ENCODE measurements at places on chromosomes 3 and 15.
A peak's percentile ranks its signal among the peaks of the same experiment; 100 is the strongest.

DNA sequence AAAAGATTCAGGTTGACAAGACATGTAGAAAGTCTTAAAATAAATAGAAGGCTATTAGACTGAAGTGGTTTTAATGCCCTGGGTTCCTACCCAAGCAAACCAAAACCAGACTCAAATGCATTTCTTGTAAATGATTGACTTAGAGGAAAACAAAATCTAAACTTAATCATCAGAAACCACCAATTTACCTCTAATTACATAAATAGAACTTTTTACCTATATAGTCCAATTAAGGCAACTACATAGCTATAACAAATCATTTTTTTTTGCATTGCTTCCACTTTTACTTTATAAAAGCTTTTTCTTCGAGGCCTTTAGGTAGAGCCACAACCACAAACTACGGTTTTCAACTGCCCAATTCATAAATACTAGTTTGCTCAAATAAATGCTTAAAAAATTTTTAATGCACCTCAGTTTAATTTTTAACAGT is 231.3 kb upstream of the ARHGEF26 start:
- DNase-seq: no peak

DNA sequence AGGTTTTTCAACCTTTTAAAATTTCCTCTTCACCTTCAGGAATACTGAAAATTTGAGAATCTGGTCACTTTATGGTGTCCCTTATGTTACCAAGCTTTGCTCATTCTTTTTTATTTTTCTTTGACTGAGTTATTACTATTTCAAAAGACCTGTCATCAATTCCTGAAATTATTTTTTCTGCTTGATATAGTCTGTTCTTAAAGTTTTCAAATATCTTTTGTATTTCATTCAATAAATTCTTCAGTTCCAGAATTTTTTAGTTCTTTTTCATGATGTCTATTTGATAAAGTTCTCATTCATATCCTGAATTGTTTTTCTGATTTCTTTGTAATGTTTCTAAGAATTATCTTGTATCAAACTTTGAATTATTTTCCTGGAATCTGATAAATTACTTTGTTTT is 63.9 kb downstream of the UQCC5 start:
- DNase-seq: no peak

DNA sequence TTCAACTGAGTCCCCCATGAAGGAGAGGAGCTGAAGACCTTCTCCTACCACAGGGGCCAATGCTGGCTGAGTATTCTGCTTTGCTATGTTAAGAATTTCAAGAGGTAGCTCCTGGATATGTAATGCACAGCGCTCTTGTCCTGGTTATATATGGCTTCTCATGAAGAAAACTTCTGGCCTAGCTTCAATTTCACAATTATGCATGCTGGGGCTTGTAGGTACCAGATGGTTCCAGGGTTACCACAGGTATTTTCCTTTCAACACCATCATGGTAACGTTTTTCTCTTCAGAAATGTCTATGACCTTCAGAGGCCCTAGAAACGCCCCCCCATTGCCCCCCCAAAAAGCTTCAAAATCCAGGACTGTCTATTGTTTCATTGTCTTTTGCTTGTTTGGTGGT is 311.7 kb upstream of the ICE2 start:
- DNase-seq: no peak

DNA sequence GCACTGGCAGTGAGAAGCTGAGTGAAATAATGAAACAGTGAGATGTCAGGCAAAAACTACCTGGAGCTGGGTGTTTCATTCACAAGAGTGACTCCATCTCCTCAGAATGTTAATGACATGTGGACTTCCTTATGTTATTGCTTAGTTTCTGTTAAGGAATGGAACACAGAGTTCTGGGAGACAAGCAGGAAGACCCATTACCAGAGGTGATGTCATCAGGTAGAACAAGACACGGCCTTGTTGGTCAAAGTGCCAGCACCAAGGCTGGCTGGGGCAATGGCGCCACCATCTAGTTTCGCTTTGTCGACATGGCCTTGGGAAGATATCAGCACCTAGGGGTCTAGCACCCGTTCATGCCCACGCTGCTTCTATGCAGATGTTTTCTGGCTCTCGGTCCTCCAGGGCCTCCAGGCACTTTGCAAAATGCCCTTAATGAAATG is 252.2 kb downstream of the FAM43A start:
- DNase-seq: no peak

- DNase-seq: no peak
Observed at GRCh38 chr15:73273181-73274002, 95.4 kb downstream of the HCN4 start.

GRCh38 chr3:125059488-125060245 is 3.9 kb upstream of the HEG1 start:
- no peak for DNase-seq

- DNase-seq: no peak
Observed at GRCh38 chr3:177752831-177753230, 555.5 kb upstream of the TBL1XR1 start.

DNA sequence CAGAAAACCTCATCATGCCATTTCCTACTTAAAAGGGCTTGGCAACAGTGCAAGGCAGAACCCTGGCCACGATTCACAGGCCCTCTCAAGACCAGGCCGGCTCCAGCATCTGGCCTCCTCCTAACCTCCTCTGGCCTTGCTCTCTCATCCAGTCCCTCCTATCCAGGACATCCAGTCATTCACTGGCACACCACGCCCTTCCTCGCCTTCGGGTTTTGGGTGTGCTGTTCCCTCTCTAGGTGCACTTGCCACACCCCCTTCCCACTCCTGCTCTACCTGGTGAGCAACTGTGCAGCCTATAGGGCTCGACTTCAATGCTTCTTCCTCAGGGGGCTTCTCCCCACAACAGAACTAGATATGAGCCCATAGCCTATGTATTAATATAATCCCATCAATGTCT is 317.1 kb downstream of the ARRDC4 start:
- DNase-seq: no peak

- no peak for DNase-seq
Observed at GRCh38 chr3:160498202-160498601, 48.6 kb upstream of the TRIM59 start.

GRCh38 chr3:116155841-116156240 is 289.4 kb downstream of the LSAMP start:
- DNase-seq: no peak

- no peak for DNase-seq
Observed at GRCh38 chr3:114809668-114810413, 337.2 kb downstream of the ZBTB20 start.

DNA sequence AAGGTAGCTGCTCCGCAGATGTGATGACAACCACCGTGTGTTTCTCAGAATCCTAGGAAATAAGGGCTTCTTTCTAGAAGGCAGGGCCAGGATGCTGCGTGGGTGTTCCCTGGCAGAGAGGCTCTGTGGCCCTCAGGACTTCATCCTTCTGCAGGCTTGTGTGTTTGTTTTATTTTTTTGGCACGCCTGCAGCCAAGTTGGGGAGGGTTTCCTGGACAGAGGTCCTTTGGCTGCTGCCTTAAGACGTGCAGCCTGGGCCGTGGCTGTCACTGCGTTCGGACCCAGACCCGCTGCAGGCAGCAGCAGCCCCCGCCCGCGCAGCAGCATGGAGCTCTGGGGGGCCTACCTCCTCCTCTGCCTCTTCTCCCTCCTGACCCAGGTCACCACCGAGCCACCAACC is at the start of gene CLEC3B:
Gene CLEC3B, plus strand, starts transcription at position 266 of the 400 bp plus-strand sequence. Its CDS starts 60 bp downstream, at position 326.
- DNase-seq: peak; percentile 83

DNA sequence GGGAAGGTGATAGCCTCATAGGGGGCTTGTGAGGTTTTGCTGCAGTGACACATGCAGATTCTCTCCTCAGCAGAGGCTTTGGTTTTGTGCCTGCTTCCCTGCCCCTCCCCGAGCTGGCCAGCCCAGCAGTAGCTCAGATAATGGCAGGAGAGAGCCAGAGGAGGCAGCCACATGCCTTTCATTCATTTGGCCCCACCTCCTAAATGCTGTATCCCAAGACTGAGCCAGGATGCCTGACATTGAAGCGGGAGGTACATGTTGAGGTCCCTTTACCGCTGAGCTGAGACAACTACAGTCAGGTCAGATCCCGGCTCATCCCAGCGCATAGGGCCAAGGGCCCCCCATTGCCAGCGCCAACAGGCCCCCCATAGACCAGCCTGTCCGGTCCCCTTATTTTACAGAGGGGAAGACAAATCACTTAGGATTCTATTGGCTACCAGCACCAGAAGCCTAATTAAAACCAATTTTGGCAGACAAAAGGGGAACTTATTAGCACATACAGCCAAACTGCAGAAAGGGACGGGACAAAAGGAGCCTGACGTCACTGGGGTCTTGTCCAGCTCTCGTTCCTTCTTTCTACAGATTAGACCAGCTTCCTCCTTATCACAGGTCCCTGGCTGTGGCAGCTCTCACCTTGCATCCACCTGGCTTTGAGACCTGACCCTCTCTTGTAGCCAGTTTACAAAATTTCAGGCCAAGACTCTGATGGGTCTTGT is 12.1 kb upstream of the POLG start:
- no peak for DNase-seq

DNA sequence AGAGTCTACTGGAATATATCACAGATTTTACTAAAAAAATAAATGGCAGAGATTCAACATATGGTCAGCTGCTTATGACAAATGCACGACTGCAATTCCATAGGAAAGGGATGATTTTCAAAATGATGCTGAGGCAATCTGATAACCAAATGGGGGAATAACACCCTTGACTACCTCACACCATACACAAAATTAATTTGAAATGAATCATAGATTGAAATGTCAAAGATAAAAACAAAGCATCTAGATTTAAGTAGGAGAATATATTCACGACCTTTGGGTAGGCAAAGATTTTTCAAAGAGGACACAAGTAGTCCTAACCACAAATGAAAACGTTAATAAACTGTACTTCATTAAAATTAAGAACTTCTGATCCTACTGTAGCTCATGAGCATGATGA is 11.2 kb downstream of the SENP7 start:
- no peak for DNase-seq

GRCh38 chr3:177459401-177459800 is 262.1 kb upstream of the TBL1XR1 start:
- no peak for DNase-seq

- DNase-seq: no peak
Observed at GRCh38 chr15:28991236-28992171, 105.7 kb downstream of the APBA2 start.

- no peak for DNase-seq
Observed at GRCh38 chr3:50474717-50475116, 28.7 kb downstream of the CACNA2D2 start.

GRCh38 chr15:70376031-70376928 is 278.6 kb upstream of the TLE3 start:
- DNase-seq: no peak

DNA sequence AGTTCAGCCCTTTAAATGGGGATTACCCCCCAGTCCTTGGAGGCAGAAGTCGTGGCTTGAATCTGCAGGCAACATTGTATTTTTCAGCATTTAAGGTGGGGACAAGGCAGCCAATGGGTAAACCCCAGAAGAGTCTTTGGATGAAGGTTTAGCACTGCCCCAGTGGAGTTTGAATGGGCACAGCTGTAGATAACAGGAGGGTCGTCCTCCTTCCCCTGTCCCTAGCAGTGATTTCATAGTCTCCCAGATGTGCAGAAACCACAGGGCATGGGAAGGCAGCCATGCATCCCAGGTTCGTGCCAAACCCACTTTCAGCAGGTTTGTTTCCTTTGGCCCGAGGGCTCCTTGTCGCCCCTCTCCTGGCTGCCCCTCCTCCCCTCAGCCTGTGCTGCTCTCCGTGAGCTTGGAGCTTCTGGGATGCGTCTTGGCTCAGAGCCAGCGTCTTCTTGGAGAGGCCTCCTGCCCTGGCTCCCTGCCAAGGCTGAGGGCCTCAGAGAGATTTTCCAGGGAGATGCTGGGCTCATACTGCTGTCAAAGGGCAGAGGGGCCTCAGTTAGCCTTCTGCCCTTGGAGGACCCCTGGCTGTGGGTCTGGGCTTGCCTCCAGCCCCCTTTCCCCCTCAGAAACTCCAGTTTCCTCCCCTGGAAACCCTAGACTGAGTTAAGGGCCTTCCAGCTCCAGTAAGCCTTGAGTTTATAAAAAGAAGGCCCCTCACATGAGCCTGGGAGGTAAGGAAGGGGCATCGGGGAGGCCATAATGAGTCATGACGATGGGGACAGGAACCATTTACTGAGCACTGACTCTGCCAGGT is 48.9 kb upstream of the POLG start:
- peak; percentile 60 for DNase-seq

GRCh38 chr15:66849393-66849745 is 147.3 kb downstream of the SMAD6 start:
- no peak for DNase-seq

- peak; percentile 67 for DNase-seq
Observed at GRCh38 chr3:39291903-39292329, 12.1 kb upstream of the CX3CR1 start.

DNA sequence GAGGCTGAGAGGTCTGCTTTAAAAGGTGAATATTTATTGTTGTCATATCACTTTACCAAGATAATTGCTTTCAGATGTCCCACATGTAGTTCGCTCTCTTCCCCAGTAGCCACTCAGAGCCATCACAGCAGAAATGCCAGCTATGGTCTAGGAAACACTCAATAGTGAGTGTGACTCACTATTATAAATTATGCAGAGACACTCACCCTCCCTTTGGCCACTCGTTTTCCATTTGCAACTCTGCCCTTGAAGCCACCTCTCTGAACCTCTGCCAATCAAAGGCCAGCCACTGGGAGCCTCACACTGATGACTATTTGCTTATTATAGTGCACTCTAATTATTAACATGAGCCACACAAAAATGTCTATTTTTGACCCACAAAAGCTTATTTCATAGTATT is 328.1 kb upstream of the ATP10A start:
- DNase-seq: no peak

DNA sequence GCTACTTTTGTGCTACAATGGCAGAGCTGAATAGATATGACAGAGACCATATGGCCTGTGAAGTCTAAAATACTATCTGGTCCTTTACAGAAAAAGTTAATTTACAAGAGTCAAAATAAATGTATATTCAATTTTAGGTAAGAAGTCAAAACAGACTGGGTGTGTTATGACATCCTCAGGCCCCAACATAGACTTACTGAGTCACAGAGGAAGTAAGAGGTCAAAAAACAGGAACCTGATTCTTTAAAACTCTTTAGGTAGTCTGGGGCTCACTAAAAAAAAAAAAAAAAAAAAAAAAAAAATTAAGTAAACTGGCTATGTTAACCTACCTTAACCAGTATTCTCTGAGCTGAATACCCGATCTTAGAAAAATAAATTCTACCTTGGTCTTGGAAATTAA is 13.1 kb downstream of the DNAAF4 start:
- DNase-seq: no peak

DNA sequence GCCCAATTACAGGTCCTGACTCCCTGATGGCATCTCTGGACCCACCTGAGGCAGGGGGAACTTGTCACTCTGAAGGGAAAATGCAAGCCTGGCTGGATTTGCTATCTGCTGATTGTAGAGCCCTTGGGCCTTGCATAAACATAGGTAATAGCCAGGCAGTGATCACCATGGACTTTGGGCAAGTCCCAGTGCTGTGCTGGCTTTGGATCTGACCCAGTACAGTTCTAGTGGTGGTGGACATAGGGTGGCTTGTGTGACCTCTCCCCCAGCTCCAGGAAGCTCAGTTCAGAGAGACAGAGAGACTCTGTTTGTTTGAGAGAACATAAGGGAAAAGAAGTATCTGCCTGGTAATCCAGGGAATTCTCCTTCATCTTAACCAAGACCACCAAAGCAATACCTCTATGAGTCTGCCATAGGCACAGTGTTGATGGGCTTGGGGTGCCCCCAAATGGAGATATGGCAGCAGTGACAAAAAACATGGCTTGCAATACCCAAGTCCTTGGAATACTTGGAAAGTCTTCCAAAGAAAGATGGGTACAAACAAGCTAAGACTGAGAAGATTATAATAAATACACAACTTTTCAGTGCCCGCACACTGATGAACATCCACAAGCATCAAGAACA is 348.5 kb downstream of the PYDC2 start:
- no peak for DNase-seq

GRCh38 chr3:36823806-36824205 is 59.5 kb upstream of the DCLK3 start:
- no peak for DNase-seq

Measured in left ventricle myocardium inferior (tissue), 1 donor.